Fibroblast of gingiva (primary cell): ENCODE measurements at places on chromosomes 5 and 9.

GRCh38 chr5:119079318-119079921 is 8.5 kb downstream of the DMXL1 start:
- no peak for DNase-seq

- DNase-seq, result no peak
Observed at GRCh38 chr5:88806338-88806737, 76.6 kb downstream of the MEF2C start.

DNA sequence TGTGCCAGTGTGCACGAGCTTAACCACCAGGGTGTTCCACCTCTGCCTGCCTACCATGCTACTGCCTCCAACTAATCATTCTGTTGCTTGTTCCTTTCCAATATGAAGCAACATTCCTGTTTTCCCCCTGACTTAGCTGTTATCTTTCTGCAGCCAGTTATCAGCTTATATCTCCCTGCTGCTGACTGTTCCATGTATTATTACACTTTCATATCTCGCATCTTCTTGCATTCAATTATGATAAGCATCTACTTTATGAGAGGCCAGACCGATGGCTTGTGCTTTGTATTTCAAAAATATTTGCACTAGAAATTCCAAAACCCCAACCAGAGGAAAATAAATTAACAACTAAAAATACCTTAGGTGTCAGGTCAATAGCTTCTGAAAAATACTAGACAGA is 394.0 kb upstream of the BRINP1 start:
- DNase-seq, result no peak

DNA sequence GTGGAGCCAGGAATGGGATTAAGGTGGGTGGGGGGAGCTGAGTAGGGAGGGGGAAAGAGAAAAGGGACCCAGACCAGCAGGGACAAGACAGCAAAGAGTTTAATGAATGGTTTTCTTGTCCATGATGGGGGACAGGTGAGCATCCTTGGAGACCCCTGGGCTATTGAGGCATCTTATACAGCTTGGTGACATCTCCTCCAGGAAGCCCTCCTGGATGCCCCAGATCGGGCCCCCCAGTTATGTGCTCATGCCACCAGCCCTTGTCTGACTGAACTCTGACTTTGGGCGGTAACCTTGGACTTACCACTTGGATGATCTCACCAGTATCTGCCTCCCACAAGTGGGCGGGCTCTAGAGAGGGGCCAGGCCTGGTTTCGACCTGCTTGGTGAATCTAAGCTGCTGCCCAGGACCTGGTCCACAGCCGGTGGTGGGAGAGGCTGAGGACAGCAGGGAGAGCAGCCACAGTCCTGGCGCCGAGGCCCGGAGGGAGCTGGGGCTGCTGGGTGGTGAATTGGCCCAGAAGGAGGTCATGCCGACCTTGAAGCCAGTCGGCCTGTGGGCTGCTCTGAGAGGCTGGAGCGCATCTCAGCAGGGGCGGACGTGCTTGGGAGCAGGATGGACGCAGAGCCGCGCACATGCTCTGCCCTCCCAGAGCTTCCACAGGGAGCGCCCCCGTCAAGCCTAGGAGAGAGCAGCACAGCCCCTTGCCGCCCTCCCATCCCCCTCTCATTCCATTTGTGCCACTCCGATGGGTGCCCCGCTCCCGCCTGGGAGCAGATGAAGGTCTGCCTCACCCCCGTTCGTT is 36.2 kb downstream of the UNC5A start:
- no peak for DNase-seq

DNA sequence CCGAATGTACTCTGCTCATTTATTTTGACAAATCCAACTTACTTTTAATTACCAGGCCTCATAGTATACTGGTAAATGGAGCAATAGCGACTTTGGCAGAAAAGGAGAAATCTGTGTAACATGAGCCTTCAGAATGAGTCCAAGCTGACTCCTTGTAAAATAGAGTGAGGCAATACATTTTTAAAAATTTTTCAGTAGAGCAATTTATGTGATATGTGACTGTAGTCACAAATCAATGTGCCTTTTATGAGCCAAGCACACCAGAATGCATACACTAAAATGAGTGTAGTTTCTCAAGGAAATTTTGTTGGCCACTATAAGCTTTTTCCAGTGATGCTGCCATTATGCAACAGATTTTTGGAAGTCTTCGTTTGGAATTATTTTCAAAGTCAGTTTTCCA is 73.8 kb downstream of the SNCAIP start:
- peak; percentile 81 for DNase-seq

DNA sequence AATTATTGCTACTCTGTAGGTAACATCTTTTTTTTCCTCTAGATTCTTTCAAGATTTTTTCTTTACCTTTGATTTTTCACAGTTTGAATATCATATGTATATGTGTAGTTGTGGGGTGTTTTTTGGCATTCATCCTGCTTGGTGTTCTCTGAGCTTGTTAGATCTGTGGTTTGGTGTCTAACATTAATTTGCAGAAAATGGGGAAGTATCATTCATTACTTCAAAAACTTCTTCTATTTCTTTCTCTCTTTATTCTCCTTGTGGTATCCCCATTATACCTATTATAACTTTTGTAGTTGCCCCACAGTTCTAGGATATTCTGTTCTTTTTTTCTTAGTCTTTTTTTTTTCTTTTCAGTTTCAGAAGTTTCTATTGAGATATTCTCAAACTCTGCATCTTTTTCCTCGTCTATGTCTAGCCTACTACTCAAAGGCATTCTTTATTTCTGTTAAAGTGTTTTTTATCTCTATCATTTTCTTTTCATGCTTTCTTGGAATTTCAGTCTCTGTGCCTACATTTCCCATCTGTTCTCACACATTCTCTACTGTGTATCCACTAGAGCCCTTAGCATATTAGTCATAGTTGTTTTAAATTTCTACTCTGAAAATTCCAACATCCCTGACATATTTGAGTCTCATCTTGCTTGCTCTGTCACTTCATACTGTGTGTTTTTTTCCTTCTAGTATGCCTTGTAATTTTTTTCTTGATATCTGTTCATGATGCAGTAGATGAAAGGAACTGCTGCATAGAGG is 60.1 kb upstream of the GNA14 start:
- DNase-seq, result peak; percentile 52
